Caudate nucleus (tissue), 63 donors: ENCODE measurements at places on chromosomes 2 and 18.

GRCh38 chr18:25459814-25460213 lies 107.8 kb upstream of the ZNF521 start:
- DNase-seq, result no peak

DNA sequence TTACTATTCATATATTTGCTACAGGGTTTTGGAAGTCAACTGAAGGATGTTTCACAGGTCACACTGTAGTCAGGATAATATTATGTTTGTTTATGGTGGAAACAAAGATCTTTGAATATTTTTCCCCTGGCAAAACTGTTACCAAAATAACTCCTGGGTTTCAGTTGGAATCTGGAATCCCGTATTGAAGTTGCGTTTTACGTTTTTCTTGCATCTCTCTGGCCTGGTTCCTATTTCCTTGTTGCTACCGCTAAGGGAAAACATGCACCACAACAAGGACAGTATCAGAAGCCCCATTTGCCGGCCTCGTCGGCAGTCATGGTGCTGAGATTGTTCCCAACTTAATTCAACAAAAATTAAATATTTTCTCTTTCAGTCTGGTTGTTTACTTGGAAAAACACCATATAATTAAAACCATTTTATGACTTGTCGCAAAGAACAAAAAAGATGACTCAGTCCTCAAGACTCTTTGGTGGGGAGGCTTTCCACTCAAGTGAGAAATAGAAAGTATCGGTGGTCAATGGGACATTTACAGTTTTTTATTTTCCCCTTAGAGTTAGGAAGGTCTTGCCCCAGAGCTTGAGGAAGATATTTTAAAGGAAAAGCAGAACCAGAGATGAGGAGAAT lies 42.3 kb downstream of the EN1 start:
- DNase-seq, result no peak

- DNase-seq, result no peak
These were observed 547.7 kb upstream of the ZEB2 start for GRCh38 chr2:145067549-145068030.

DNA sequence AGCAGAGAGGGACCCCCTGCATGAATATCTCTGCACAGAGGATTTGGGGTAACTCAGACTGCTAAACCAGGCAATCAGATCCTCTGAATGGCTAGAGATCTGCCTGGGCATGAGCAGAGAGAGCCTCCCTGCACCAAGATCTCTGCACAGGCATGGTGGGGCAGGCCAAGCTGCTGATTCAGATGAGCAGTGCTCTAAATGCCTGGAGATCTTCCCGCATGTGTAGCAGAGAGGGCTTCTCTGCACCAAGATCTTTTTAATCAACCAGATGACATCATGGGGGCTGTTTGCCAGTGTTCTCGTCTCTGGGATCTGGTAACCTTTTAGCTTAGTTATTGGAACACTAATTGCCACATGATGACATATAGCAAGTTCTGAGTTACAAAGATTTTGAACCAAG lies 301.3 kb upstream of the GALNT5 start:
- no peak for DNase-seq

- DNase-seq, result no peak
These were observed 62.5 kb downstream of the BABAM2 start for GRCh38 chr2:27953077-27953476.

DNA sequence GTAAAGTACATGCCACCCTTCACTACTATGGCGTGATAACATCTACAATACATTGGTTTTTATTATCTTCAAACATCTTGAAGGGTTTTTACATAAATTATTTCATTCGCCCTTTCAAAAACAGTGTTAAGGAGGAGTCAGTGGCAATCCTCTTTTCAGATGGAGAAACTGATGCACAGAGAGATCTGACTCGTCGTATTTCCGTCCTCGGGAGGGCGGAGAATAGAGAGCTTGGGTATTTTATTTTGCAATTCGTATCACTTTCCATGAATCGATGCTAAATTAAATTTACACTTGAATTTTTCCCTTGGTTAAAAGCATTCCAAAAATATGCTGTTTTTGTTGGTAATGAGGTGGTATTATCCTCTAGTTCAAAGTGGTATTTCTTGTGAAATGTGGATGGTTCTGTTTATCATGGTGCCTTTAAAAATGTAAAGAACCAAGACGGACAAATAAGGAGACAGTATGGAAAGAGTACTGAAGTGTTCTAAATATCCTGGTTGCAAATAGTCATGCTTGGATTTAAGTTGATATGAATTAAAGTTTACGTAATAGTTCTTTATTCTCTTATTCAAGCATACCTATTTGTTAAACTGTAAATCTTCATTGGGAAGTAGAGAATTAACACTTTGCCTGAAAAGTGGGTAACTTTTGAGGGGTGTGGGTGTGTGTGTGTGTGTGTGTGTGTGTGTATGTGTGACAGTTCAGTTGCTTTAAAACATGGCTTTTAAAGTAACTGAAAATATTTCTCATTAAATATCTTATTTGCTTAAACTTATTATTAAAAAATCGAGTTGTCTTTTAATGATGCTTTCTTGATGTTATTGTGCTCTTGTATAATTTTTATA lies 5.6 kb downstream of the PHLPP1 start:
- no peak for DNase-seq

- DNase-seq, result no peak
These were observed 190.0 kb downstream of the CYRIA start for GRCh38 chr2:16475586-16475985.

- no peak for DNase-seq
These were observed 58.7 kb upstream of the RALBP1 start for GRCh38 chr18:9416563-9417072.
